ENCODE measurements at places on chromosomes 11 and 22. TPM values are rescaled to one million over a fixed set of nuclear protein-coding genes. Genes with fewer than 3 reads are reported as not detected.

SPA17 gene
- 15.3 TPM for total RNA-seq

- ATAC-seq: no peak
Observed at GRCh38 chr11:34548278-34548677, 34.7 kb upstream of the ELF5 start.

GRCh38 chr11:69114811-69115523 is 40.8 kb upstream of the SMIM38 start:
- ATAC-seq: no peak

SCGB1D2 gene
- not detected for total RNA-seq

- ATAC-seq: no peak
Observed at GRCh38 chr11:60348116-60348515, 21.1 kb downstream of the MS4A6E start.

DNA sequence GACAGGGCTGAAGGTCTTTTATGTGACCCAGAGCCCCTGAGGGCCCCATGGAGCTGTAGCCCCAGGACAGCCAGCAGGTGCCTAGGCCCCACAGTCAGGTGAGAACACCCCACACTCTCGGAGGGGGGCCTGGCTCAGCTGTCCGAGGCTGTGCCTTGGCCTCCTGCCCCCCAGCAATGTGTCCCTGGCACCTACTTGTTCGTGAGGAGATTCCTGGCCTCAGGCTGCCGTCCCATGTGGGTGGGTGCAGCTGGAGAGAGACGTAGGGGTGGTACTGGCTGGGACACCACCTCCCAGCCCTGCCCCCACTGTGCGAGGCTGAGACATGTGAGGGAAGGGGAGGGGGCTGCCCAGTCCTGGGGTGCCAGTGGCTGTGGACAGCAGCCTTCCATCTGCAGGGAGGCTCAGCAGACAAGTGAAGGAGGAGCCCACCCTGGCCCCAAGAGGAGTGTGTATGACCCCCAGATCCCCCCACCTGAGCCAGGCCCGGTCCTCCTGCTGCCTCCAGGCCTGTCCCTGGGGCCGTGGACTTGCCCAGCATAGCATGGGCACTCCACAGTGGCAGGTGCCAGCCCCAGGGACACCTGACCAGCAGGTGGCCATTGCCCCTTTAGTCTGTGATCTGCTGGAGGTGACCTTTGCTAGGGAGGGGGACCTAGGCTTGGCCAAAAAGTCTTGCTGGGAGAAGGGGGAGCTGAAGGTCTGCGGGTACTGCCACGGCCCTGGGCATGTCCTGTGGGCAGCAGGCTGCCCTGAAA is 17.0 kb downstream of the IL17REL start:
- ATAC-seq: no peak

DEUP1 gene
- total RNA-seq: not detected

DNA sequence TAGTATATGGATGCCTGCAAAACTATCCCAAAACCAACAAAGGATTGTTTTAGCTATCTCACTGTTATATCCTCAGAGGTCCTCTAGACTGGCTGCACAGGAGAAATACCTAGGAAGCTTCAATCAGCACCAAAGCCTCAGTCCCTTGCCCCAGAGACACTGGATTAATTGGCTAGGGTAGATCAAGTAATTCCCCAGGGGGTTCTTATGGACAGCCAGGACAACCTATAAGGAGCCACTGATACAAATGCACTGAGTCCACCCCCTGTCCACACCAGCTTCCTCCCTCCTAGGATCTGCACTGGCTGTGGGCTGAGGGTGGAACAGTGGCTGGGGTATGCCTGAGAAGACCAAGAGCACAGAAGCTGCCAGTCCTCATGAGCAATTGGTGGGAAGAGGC is 16.3 kb downstream of the ADORA2A start:
- ATAC-seq: no peak

DNA sequence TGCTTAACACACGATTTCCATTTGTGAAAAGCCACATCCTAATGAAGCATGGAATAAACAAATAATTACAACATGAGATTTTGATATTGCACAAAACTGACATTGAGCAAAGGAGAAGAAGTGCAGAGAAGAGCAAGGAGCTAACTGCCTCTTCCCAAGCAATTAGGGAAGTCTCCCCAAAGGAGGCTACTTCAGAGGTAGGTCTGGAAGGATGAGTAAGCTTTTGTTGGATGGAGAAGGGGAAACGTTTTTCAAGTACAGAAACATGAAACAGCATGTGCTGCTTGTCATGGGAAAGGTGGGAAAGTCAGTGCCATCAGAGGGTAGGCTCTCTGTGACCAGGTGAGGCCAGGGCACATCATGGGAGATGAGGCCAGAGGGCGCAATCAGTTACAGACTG is 132.2 kb upstream of the SESN3 start:
- ATAC-seq: no peak

GRCh38 chr11:113928311-113928710 is 23.7 kb downstream of the HTR3B start:
- no peak for ATAC-seq

GRCh38 chr11:61505640-61506155 is 2.9 kb upstream of the LRRC10B start:
- ATAC-seq: no peak

CHRNA10 gene
- not detected for total RNA-seq

- ATAC-seq: no peak
Observed at GRCh38 chr11:73197348-73197747, 20.7 kb upstream of the P2RY2 start.

PLA2G3 gene
- 0.12 TPM for total RNA-seq

DNA sequence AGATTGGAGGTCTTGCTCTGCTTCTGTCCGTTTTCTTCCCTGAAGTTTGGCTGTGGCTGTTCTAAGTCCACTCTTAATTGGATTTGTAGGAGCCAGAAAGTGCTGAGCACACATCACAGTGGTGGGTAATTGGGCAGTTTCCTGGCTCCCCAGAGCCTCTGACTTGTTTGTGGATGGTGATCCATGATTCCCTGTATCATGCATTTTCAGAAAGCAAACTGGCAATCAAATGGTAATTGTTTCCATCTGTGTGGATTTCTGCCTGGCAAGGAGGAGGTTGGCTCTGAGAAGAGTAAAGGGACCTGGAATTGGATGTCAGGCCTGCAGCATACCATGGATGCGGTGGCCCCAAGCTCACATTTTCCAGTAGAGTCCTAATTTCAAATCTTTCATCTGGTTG is 49.5 kb downstream of the PPFIBP2 start:
- ATAC-seq: no peak

DNA sequence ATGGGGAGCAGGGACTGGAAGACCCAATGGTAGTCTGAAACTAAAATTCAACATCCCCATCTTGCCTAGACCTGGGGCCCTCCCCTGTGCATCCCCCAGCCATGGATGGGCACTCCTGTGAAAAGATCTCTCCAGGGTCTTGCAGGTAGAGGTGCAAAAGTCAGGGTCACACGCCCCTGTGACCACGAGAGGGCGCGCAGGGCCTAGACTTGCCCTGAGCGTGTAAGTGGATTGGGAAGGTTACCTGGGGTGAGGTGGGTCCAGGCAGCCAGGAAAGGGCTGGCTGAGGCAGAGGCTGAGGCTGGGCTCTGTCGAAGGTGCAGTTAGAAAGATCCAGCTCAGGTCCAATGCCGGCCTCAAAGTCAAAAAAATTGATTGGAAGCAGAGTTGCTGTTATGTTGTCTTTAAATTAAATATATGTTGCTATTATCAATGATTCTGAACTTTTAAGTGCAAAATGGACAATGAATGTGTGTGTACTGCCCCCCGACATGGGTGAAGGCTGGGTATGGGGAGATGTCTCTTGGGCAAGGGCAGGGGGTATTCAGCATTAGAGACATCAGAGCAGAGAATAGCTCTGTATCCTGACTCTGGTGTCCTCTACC is 4.8 kb upstream of the POU2F3 start:
- no peak for ATAC-seq

GRCh38 chr22:37681556-37682049 is 4.5 kb upstream of the NOL12 start:
- peak; percentile 35 for ATAC-seq

GRCh38 chr22:25880524-25880923 is 138.5 kb downstream of the MYO18B start:
- no peak for ATAC-seq

CLDN5 gene
- total RNA-seq: 149 TPM

NLRP14 gene
- total RNA-seq: not detected

DNA sequence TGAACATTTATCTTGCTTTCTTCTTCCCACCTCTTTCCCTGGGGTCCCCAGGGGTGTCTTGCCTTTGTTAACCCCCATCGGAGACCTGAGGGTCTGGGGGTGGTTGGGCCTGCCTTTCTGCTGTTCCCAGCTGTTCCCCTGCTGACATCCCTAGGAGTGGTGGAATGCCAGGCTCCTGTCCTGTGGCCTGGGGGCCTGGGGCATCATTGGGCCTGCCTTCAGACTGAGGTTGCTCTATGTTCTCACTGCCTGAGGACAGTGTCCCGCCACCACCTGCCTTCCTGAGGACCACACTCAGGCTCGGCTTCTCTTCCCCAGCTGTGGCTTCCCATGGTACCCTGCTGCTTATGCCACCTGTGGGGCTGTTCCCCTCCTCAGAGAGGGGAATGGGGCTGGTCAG is 1.1 kb upstream of the IL18BP start:
- ATAC-seq: no peak

GRCh38 chr22:27557286-27558008 is 244.1 kb downstream of the MN1 start:
- no peak for ATAC-seq

- no peak for ATAC-seq
Observed at GRCh38 chr11:91513734-91514133, 710.9 kb upstream of the FAT3 start.

FXYD2 gene
- total RNA-seq: 1.5 TPM

DNA sequence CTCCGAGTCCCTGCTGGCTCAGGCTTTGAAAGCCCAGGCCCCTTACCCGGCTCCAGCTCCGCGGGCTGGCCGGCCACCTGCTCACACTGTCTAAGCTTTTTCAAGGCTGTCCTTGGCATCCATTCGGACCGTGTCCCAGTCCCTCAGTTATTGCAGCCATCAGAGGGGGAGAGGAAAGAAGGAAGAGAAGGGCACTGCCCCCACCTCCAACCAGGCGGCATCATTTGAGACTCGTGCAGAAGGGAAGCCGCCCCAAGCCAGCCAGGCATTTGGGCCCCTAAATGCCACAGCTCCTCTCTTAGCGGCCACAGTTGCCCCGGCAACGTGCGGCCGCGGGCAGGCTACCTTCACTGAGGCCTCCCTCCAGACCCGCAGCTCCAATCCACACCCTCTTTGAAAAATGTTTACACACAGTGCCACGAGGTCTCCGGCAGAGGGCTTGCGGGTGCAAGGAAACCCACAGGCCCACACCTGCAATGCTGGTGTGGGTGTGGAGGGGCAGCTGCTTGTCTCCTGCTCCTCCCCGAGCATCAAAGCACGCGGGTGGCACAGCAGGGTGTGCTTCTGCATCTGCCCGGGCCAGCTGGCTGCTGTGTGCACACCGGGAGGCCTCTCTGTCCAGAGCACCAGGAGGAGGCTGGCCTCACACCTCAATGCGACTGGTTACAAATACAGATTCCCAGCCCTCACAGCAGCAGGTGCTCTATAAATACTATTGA is 124.4 kb downstream of the CTTN start:
- no peak for ATAC-seq

- ATAC-seq: no peak
Observed at GRCh38 chr11:13120691-13121090, 111.6 kb downstream of the RASSF10 start.

- ATAC-seq: peak; percentile 53
Observed at GRCh38 chr11:47109051-47109726, 67.5 kb downstream of the ARFGAP2 start.

DNA sequence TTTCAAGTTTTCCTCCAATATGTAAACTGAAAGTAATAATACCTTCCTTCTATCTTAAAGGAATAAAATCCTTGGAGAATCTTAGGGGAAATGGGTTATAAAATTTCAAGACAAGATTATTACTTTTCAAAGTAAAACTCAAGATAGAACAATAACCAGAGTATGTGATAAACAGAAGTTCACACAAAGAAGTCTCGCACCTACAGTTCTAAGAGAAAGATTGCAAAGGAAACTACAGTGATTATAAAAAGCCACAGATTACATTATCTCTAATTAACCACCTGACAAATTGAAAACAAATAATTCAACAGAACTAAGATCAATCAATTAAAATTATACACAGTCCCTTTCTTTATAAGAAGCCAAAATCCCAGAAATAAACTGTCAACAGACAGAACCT is 34.0 kb downstream of the AMBRA1 start:
- no peak for ATAC-seq

DNA sequence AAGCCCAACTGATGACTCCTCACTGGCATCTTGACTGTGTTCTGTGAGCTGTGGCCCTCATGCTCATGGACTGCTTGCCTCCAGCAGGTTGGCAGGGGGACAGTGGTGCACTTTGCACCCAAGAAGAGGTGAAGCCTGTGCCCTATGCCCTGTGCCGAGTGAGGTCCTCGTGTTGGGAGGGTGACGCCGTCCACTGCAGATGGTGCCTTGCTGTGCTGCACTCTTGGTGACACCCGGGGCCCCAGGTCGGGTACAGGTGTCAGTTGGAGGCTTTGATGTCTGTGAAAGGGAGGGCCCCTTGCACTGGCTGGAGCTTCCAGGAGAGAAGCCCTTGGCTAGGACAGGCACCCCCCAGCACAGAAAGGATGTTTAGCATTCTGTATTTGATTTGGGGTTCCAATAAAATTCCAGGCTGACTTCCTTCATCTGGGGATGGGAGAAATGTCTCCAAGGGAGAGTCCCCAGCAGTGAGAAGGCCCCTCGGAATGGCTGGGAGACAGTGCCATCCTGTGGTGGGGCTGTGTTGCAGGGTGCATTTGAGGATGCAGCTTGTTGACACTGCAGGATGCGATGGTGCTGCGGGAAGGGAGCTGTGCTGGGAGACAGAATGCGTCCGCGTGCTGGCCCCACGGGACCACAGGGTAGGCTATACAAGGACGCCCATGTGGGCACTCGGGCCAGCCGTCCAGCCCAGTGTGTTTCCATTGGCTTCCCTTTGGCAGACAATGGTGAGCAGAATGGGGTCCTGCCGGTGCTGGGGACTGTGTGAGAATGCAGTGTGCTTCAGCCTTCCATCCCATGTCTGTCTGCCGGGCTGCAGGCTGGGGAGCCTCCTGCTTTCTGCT is 2.5 kb upstream of the ZDHHC8 start:
- ATAC-seq: no peak

DNA sequence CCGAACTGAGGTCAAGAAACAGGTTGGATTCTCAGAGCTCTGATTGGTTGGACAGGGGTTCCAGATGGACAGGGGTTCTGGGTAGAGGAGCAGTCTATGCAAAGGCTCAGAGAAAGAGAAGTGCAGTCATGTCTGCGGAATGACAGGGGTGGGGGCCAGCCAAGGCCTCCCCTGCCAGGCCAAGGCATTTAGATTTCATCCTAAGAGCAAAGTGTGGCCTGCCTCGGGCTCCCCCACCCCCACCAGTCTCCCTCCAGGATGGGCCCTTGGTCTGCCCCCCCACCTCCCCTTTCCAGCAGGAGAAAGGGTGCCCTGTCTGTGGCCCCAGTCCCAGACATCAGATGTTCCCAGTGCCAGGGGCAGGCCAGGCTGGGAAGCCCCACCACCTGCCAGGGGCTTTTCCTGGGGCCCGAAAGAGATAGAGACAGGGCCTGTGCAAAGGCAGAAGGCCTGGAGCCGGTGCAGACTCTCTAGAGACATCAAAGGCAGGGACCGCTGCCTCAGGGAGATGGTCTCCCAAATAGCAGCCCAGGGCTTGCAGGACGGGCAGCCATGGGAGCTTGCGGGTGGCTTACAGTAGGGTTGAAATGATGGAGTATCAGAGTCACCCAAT is 9.4 kb downstream of the SUSD2 start:
- ATAC-seq: no peak

LARGE2 gene
- 2.5 TPM for total RNA-seq

MRGPRE gene
- not detected for total RNA-seq

- ATAC-seq: no peak
Observed at GRCh38 chr11:10247011-10247410, 47.0 kb downstream of the SBF2 start.
